Suprapubic skin (tissue), 4 donors: ENCODE measurements at places on chromosomes 3 and 15.

- DNase-seq, result no peak
Measured at GRCh38 chr3:138256022-138256421, 68.9 kb downstream of the ARMC8 start.

- no peak for DNase-seq
Measured at GRCh38 chr3:107985496-107985895, 105.3 kb downstream of the CD47 start.

DNA sequence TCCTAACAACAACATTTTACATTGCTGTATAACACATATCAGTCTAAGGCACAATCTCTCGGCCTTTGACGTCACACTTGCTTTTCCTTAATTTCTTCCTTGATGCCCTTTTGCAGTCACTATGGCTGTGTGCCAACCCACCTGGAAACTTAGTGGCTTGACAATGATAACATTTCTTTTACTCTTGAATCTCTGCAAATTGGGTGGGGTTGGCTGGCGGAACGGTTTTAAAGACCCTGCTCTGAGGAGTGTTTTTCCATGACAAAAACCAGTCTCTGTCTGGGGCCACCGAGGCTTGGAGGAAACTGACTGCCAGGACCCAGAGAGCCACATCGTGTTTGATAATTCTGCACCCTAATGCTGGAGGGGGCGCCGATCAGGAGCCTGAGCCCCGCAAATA is 115.6 kb downstream of the KLF13 start:
- DNase-seq, result no peak

DNA sequence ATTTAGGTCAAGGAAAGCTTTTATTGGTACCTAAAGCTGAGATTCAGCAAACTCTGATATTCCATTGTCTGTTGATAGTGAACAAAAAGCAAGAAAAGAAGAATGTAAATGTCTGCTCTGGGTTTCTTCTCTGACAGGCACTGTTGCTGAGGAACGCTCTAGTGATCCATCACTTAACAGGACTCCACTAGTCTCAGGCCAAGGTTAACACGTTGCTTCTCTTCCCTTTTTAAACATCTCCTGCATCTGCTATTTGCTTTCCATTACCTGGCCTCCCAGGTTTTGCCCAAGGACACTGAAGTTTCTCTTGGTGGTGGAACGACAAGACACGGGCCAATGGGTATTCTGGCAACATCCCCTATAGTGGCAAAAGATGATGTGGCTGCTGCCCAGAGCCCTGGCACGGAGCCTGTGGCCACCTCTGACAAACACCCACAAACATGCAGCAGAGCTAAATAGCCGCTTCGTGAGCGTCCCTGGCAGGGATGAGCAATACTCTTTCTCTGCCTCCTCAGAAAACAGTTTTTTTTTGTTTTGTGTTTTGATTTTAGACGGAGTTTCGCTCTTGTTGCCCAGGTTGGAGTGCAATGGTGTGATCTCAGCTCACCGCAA is 97.8 kb upstream of the AKAP13 start:
- no peak for DNase-seq

GRCh38 chr15:91678003-91678402 is 175.5 kb upstream of the SLCO3A1 start:
- DNase-seq, result no peak

- DNase-seq, result no peak
Measured at GRCh38 chr15:49898575-49899283, 220.3 kb downstream of the ATP8B4 start.

DNA sequence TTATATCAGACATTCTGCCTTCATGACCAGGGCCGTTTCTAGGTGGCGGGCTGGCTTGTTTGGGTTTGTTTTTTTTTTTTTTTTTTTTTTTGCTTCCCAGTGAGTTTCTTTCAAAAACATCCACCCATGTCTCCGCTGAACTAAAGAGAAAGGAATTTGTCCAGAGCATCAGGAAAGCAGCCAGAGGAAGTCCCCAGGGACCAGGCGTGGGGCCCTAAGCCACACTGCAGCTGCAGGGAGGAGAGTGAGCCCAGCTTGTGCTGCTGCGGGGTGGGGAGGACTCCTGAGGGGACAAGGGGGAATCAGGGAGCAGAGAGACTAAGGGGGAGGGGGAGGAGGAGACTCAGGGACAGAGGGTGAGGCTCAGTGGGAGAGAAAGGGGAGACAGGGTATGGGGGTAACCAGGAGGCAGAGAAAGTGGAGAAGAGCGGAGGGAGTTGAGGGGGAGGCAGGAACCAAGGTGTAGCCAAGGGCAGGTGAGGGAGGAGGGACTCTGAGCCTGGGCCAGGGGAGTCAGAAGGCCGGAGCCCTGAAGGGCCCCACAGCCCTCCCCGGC is 49.5 kb downstream of the CYP11A1 start:
- no peak for DNase-seq

- no peak for DNase-seq
Measured at GRCh38 chr15:88630798-88631463, 7.9 kb upstream of the ISG20 start.

GRCh38 chr3:114698146-114699105 is 404.6 kb downstream of the TIGIT start:
- no peak for DNase-seq

- DNase-seq, result no peak
Measured at GRCh38 chr3:136957751-136958288, at the start of gene IL20RB. Gene IL20RB (plus strand): TSS chr3:136957983. CDS start chr3:136958114, 131 bp downstream.

GRCh38 chr3:197482001-197482400 is 73.8 kb downstream of the BDH1 start:
- no peak for DNase-seq

DNA sequence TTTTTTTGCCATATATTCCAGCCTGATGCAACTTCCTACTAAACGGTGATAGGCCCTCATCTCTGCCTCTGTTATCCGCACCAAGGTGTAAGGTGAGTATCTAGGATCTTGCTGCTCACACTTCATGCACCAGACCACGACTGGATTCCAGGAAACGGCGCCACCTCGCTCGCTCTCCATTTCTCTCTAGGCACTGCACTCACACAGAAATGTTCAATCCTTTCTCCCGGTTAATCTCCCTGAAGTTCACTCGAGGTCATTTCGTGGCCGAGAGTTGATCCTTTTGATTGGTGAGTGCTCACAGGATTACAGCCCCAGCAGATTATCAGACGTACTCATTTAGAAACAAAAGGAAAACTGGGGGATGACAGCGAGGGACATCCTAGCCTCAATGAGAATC is 28.1 kb downstream of the MCF2L2 start:
- no peak for DNase-seq

- DNase-seq, result no peak
Measured at GRCh38 chr3:3127432-3128010, 781 bp downstream of the TRNT1 start.

- no peak for DNase-seq
Measured at GRCh38 chr3:113158171-113158570, 53.2 kb upstream of the BOC start.

GRCh38 chr3:111080413-111080812 is 8.8 kb downstream of the NECTIN3 start:
- DNase-seq, result no peak

DNA sequence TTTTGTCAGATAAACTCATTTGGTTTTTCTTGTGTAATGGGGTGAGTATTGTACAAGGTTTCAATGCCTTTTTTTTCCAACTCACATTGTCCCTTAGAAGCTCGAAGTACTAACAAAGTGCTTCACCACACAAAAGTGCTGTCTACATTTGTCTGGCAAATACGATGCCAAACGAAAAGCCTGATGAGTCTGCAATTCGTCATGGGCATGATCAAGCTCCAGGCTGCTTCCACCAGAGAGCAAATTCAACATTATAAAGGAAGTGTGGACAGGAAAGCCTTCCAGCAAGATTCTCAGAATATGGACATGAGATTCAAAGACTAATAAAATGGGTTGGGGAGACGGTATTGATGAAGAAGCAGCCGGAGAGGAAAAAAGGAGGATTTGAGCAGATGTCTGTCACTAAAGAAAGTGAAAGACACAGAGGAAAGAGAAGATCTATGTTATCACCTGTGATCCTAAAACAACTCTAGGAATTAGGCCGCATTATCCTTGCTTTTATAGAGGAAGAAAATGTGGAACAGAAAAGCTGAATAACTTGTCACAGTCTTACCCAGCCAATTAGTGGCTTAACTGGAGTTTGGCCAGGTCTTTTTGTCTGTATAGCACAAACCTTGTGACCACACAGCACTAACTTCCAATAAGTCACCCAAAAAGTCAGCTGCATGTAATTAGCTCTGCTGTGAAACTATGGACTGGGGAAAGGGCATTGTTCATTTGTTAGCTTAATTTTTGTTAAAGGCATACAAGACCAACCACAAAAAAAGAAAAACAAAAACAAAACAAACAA is 494.8 kb downstream of the FHIT start:
- DNase-seq, result no peak

- no peak for DNase-seq
Measured at GRCh38 chr3:97699889-97700288, 64.7 kb upstream of the ARL6 start.

GRCh38 chr15:93466380-93466779 is 377.4 kb upstream of the RGMA start:
- DNase-seq, result no peak

DNA sequence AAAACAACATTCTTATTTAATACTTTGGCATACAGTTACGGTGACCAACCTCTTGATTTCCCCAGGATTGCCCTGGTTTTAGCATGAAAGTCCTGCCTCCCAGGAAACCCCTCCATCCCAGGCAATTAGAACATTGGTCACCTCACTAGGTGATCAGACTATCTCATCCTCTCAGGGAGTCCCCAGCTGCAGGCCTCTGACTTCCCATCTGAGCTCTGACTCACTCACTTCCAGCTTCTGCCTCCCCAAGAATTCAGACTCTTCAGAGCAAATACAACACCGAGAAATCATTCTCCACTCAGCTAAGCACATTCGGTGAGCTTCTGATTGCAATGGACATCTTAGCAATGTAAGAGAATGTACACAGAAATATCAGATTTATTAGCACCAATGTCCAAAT is 92.4 kb upstream of the HES1 start:
- DNase-seq, result no peak

DNA sequence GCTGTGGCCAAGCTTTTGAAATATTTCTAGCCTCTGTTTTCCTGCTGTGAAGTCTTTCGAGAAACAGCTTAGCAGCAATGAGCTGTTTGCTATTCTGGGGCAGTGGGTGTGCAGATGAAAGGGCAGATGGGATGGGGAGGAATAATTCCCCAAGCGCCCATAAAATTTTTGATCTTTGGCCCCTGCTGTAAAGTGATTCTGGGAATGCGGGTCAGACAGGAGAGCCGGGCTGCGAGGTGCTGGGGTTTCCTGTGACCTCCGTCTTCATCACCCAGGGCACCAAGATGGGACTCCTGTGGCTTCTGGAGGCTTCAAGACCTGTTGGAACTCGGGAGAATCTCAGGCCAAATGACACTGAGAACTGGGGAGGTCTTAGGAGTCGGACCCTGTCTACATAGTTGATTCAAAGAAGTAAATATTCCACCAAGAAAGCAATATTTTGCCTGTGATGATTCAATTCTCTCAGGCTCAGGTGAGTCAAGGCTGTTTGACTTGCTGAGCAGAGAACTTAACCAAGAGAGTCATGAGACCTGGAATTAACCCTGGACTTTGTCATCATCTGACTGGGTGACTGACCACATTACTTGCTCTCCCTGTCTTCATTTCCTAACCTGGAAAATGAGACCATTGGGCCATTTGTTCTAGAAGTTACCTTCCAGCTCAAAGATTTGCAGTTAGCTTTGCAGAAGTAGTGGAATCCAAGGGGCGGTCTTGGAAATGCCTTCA is 86.4 kb downstream of the POLR2M start:
- DNase-seq, result no peak

DNA sequence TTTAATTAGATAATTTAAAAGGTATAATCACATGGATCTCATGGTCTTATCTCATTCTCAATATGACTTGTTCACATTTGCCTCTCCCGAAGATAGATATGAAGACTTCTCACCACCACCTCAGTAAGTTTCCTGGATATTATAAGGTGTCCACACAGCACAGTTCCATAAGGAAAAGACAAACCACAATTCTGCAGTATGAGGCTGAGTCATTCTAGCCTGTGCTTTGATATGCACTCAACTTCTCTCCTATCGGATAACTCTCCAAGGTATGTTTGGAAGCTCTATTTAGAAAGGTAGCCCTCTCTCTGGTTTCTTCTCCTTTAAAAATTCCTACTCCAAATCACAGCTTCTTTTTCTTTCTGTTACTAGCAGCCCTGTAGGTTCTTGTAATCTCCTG is 612.8 kb downstream of the ZPLD1 start:
- DNase-seq, result no peak

GRCh38 chr15:65028338-65028737 is 1.1 kb downstream of the MTFMT start:
- DNase-seq, result no peak

DNA sequence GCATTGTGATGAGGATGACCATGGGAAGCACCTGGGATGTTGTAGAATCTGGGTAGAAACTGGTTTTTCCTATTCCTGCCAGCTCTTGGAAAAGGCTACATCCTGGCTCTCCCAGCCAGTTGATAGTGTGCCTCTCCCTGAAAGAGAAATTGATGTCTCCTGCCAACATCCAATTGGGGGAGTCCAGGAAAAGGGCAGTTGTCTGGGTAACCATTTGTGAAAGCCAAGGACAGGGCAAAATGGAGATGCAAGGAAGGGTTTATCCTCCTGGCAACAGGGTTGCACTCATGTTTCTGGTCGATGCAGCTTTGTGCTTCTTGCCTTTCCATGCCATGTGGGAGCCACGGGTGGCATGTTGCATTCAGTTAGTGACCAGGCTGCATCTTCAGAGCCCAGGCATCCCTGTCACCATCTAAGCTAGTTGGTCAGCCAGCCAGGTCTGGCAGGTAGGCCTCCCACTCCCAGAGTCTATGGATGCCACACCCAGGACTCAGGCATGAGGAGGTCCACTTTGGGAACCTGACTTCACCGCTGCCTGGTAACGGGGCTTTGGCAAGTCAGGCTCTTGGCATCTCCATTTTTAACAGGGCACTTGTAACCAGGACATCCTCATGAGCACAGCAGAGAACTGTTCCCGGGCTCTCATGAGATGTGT is 153.5 kb downstream of the DNAJB8 start:
- no peak for DNase-seq

DNA sequence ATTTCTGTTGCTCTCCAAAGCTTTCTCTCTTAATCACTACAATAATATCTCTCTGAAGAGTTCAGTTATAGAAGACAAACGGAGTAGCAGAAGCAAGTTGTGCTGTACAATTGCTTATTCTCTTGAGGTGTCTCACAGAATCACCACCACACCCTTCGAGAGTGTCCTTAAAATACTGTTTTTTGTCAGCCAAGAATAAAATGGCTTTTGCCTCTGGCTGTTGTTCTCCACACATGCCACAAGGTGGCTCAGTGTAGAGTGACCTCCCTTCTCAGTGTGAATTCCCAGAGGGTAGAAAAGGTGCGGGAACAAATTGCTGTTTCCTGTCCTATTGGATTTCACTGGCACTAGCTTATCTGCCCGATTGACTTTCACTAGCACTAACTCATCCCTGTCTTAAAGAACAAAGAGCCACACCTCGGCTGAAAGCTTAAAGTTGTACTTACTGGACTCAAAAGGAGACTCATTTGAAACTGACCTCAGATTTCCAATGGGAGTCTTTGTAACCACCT is 134.2 kb upstream of the SATB1 start:
- no peak for DNase-seq

- no peak for DNase-seq
Measured at GRCh38 chr3:128081226-128081625, 29.0 kb downstream of the SEC61A1 start.

GRCh38 chr3:123947482-123947881 is 13.5 kb downstream of the CCDC14 start:
- DNase-seq, result no peak

- no peak for DNase-seq
Measured at GRCh38 chr3:170258105-170258487, 35.9 kb downstream of the PRKCI start.

GRCh38 chr15:70142322-70143191 is 44.8 kb upstream of the TLE3 start:
- DNase-seq, result no peak
